ENCODE measurements at places on chromosomes 5 and 9.

GRCh38 chr9:106921341-106921899 lies 58.5 kb downstream of the ZNF462 start:
- DNase-seq, result no peak

DNA sequence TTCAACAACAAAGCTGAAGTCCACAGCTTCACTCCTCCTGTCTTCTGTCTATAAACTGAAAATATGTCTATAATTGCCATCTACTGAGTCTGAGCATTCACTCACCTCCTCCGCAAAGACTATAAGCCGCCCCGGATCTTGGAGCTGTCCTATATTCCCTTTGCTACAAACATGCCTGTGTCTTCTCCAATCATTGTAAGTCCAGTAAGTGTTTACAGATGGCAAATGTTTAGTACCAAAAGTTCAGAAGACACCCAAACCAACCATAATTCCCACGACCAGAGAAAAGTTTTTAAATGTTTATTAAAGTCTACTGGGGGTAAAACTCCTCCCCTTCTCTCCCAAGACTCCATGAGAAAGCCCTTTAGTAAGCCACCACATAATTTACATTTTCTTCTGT lies 80.9 kb downstream of the EBF1 start:
- no peak for DNase-seq

DNA sequence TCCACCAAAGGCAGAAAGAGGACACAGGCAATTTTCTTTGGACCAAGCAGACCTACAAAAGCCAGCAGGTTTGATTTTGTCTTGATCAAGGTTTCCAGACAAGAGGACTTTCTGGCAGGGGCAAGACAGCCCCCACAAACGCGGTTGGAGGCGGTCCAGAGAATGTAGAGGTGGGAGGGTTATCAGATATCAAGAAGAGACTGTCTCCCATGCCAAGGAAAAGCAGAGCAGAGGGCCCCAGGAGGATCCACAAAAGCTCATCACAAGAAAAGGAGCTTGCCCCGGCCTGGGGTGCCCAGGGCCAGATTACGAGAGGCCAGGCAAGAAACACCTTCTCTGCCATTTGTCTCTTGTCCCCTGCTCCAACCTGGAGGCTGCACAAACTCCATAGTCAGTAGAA lies 538.9 kb downstream of the BNC2 start:
- DNase-seq, result no peak

- no peak for DNase-seq
These were observed 62.0 kb downstream of the ENC1 start for GRCh38 chr5:74578356-74579044.

- no peak for DNase-seq
These were observed 7.7 kb upstream of the PHYKPL start for GRCh38 chr5:178240341-178240741.

- no peak for DNase-seq
These were observed 22.4 kb downstream of the ELOVL7 start for GRCh38 chr5:60821488-60822284.

GRCh38 chr9:134855900-134856377 lies 24.7 kb upstream of the FCN2 start:
- DNase-seq, result no peak

DNA sequence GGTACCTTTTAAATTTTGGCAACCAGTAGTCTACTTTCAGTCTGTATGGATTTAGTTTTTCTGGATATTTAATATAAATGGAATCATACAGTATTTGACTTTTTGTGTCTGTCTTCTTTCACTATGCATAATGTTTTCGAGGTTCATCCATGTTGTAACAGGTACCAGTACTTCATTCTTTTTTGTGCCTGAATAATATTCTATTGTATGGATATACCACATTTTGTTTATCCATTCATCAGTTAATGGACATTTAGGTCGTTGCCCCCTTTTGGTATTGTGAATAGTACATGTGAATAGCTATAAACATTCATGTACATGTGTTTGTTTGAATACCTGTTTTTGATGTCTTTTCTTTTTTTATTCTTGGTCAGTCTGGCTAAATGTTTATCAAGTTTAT lies 19.1 kb upstream of the TBCA start:
- DNase-seq, result no peak

- no peak for DNase-seq
These were observed 12.1 kb upstream of the TLE4 start for GRCh38 chr9:79559495-79560181.

- no peak for DNase-seq
These were observed 87.0 kb downstream of the ANGPTL2 start for GRCh38 chr9:127035423-127035822.

GRCh38 chr5:149795360-149795759 lies 65.2 kb downstream of the PPARGC1B start:
- DNase-seq, result no peak

DNA sequence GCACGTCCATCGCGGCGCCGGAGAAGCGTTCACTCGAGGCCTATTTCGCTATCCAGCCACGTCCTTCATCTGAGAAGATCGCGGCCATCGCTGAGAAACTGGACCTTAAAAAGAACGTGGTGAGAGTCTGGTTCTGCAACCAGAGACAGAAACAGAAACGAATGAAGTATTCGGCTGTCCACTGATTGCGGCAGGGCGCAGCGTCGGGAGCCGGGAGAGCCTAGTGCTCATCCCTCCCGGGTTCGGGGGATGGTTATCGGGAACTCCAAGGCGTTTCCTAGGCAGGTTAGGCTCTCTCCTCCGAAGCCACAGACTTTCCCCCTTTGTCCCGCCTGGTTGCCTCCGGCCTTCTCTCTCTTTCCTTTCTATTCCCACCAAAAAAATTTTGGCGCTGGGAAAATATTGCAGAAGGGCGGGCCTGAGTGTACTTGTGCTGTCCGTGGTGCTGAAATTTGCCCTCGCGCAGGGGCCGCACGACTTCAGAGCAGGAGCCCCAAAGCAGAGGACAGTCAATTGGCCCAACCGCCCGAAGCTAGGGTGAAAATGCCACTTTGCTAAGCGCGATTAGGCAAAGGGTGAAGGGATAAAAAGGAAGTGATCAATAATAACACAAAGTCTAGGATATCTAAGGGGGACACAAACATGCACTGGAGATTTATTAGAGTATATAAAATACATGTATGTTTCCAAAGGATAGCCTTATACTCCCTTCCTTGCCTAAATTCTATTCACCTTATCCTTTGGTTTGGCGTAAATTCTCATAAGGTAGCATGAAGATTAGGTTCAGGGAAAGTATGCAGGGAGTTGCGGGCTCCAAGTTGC lies 1.8 kb downstream of the POU4F3 start:
- DNase-seq, result peak; percentile 33

DNA sequence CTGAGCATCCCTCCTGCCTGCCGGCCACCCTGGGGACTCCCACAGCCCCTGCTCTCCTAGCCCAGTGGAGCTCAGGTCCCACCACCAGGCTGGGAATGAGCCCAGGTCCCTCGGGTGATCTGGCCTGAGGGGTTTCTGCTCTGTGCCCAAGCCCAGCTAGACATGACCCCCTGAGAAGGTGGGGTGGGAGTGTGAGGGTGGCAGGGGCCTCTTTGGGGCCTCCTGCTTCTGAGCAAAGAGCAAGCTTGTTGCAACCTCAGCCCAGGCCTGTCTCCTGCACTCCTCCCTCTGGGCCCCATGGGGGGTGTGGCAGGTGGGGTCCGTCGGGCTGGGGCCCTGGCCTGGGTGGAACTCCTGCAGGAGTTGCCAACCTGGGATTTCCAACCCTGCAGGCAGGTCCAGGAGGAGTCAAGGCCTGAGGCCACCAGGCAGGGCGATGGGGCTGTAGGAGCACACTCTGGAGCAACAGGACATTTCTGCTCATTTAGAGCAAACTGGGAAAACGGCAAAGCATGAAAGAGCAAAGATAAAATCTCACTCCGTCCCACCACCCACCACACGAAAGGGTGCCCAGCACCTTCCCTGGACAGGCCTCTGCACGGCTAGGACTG lies 11.4 kb upstream of the NRARP start:
- DNase-seq, result no peak

DNA sequence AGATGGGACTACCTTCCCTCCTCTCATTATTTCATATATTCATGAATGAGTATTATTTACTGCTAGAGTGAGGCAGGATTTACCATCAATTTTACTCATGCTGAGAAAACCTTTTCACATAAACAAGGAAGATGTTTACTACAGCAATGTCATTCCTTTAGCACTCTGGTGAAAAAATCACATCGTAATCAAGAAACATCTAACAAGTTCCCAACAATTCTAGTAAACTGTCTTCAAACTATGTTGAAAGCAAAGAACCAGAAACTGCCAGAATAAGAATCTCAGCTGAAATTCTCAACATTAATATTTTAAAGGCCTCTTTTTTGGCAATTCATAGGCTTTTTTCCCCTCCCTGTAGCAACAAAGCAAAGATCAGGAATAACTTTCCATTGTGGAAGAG lies 28.2 kb downstream of the AUH start:
- no peak for DNase-seq

- DNase-seq, result no peak
These were observed 179.5 kb downstream of the YTHDC2 start for GRCh38 chr5:113692891-113693457.

- DNase-seq, result no peak
These were observed 166.6 kb upstream of the NFIB start for GRCh38 chr9:14480526-14480925.

DNA sequence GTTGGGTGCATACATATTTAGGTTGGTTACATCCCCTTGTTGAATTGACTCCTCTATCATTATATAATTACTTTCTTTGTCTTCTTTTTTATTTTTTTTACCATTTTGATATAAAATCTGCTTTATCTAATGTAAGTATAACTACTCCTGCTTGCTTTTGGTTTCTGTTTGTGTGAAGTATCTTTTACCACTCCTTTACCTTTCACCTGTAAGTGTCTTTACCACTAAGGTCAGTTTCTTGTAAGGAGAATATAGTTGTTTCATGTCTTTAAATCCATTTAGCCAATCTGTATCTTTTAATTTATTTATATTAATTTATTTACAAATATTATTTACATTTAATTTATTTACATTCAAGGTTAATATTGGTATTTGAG lies 33.0 kb downstream of the INSL4 start:
- no peak for DNase-seq

DNA sequence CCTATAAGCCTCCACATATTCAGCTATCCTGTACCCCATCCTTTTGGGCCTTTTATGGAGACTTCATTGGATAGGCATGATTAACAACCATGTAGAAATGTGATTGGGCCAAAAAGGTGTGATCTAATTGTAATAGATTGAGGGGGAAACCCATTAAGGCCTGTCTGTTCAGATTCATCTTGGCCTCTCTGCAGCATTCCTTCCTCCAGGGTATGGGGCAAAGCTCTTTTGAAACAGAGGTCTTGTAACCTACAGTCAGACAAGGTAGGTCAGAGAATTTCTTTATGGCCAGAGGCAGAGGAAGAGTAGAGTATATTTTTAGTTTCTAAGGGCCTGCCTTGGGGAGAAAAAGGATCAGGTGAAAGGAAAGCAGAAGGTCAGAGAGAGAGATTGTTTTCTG lies 98.5 kb downstream of the INVS start:
- no peak for DNase-seq

DNA sequence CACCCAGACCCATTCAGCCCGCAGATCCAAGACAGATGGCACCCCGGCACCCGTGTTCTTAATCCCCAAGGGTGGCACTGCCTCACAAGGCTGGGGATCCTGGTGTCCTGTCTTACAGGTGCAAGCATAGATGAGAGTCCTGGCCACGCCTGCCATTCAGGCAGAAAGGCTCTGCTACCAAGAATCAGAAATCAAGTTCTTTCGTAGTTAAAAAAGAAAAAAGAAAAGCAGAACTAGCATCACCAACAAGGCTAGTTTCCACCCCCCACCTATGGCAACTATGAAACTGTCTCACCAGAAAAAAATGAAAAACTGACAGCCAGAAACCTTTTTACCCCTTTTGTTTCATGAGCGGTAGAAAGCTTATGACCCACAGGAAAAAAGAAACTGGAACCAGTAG lies 170.4 kb downstream of the SYK start:
- no peak for DNase-seq

DNA sequence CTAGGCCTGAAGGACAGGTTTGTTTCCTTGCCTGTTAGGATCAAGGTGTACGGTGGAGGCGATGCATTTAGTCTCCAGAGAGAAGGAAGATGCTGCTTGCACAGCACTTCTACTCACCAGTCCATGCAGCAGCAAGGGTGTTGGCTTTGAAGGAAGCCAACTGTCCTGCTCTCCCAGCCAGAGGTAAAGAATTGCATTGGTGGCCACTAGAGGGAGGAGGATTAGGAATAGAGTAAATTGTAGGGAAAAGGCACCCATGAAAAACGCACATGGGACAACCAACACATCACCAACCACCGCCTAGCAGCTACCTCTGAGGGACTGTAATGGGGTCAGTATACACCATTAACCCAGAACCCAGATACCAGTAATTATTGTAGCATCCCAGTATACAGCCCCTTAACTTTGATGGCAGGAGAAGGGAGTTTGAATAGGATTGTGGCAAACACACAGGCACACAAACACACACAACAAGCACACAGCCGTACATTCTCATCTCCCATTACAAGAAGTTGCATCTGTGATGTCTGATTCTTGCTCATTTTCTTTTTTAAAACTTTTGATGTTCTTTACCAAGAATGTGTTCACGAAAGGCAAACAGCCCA lies 267.7 kb downstream of the ADAMTS6 start:
- no peak for DNase-seq

- no peak for DNase-seq
These were observed 250.1 kb downstream of the GADD45G start for GRCh38 chr9:89854715-89855475.

- no peak for DNase-seq
These were observed 120.2 kb upstream of the PITX1 start for GRCh38 chr5:135154197-135154596.

GRCh38 chr9:13952906-13953305 lies 361.0 kb downstream of the NFIB start:
- no peak for DNase-seq

DNA sequence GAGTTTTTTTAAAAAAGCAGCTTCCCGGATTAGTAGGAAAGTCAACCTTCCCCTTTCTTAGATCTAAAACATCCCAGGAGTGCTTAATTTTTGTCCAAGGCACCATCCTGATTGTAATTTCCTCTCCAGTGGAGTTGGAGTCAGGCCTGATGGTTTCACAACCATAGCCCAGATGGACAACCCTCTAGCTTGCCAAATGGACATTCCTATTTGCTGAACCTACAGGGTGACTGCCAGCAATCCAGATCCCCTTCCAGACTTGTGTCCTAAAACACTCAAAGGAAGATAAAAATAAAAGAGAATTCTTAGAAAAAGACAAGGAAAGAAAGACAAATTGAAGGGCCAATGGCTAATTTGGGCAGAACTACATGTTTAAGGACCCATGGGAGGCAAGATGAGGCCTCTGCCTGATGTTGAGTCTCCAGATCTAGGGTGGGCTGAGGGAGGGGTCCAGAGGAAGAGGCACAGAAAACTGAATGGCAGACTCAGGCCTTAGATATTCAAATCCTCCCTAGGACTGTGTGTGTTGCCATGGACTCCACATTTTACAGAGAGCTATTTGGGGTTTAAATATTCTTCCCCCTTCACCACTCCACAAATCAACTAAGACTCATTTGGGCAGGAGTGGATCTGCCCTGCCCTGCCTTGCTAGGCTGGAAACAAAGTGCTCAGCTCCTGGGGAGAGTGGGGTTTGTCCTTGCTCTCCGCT lies 38.5 kb upstream of the SLC44A1 start:
- DNase-seq, result no peak

- DNase-seq, result no peak
These were observed 149.4 kb downstream of the MACROH2A1 start for GRCh38 chr5:135249658-135250057.
